ENCODE measurements at places on chromosomes 2 and 18. TPM values are rescaled to one million over a fixed set of nuclear protein-coding genes. Genes with fewer than 3 reads are reported as not detected.

DNA sequence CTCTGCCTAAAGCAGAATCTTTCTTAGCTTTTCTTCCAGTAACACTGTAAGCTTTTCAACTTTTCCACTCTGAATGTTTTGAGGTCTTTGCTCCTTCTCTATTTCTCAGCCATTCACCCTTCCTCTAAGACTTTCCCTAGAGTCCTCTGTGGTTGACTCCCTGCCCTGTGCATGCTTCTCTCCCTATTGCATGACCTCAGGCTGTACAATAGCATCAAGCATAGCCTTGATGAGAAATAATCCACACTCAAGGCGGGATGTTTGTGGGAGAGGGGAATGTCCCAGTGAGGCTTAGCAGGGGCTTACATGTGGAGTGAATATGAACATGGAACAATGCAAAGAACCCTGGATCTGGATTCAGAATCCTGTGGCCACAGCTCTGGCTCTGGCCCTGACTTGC is 48.4 kb upstream of the IGFBP5 start:
- DNase-seq = no peak

DNA sequence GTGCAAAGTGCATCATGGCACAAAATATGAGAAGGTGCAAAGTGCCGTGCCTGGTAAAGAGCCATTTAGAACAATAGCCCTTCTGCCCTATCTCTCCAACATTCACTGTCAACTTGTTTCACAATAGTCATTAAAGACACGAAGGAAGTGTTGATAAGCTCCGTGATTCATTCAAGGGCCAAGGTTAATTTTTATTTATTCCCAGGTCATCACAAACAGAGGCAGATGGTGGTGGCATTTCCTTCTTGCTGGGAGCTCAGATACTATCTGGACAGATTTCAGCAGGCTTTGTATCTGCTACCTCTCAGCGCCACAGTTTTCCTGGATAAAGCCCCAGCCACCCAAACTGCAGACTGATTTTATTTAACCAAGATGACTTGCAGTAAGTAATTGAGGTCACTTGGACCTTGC is 309.3 kb downstream of the ZNF521 start:
- peak; percentile 8 for DNase-seq

- no peak for DNase-seq
These were observed 11.8 kb upstream of the FN1 start for GRCh38 chr2:215447673-215448081.

DNA sequence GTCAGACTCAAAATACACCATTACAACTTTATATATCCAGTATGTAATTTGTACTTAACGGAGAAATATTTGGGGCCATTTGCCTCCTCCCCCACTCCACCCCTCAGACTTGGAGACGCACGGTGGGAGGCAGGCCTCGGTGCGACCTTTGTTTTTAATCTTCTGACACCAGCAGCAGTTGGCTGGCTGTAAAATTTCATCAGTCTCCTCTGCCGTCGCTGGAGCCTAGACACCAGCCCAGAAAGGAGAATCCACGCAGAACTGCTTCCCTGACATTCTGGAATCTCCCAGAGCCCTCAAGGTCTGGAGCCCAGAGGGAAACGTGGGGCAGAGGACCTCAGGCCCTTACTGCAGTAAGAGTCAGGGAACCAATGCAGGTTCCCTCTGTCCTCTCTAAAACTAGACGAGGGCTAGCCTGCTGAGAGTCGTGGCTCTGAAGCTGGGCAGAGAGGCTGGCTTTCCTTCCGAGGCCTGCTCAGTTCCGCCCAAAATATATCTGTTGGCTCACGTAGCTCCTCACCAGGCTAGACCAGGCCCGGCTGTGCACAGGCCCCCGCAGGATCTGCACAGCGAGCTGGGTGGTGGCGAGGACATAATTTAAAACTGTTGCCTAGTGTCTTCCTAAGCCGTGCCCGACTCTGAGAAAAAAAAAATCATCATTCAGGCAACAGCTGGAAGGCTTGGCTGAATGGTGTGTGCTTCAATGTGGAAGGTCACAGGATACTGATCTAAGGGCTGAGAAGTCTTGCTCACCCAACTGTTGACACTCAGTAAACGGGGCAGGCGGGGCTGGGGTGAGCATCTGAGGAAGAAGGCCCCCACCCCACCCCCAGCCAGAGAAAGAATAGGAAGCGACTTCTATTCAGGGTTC is 40.4 kb downstream of the EN1 start:
- no peak for DNase-seq

DNA sequence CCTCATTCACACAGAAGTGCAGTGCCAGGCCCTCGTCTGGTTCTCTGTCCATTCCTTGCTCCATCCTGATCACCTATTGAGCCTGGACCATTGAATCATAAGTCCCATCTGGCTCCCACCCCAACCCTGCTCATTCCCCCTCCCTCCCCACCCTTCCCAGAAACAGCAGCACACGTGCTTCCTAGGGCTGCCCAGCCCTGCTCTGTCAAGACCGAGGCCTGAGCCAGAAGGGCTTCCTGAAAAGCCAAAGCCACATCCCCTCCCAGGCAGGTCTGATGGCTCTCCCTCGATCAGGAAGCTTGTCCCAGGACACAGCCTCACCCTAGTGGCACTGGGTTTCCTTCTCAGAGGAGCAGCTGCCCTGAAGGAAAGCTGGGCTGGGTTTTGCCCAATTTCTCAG is 79.8 kb upstream of the FZD7 start:
- DNase-seq = no peak

DNA sequence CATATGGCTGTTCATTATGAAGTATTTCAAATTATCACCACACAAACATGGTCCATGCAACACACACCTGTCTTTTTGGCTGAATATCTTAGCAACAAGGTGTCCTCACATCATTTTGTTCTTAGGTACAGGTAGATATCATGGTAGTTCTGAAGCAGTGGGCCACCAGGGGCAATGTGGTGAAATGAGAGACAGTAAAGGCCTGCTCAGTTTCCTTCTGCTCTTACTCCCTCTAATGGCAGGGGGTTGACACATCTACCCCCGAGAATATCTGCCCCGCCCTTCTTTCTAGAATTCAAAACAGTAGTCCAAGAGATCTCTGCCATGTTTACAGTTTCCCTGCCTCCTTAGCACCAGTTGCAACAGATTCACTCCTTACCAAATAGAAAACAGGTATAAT is 147.0 kb upstream of the KLHL14 start:
- no peak for DNase-seq

GRCh38 chr2:72576459-72576858 is 249.4 kb downstream of the EXOC6B start:
- DNase-seq = no peak

GRCh38 chr2:26399771-26400376 is 1.8 kb upstream of the DRC1 start:
- DNase-seq = no peak

GRCh38 chr2:195984923-195985726 is 83.5 kb downstream of the DNAH7 start:
- DNase-seq = no peak

- no peak for DNase-seq
These were observed 677 bp upstream of the COPS9 start for GRCh38 chr2:240136671-240137292.

Gene EGR4
- not detected for total RNA-seq

Gene ABHD1
- not detected for total RNA-seq

Gene PLB1
- total RNA-seq = 0.46 TPM

Gene CYP1B1
- total RNA-seq = 0.07 TPM

Gene MYCN
- total RNA-seq = 3.1 TPM

Gene PAX8
- 0.18 TPM for total RNA-seq

Gene PLEK
- total RNA-seq = 0.11 TPM

Gene SERPINB7
- not detected for total RNA-seq

Gene COL6A3
- 0.14 TPM for total RNA-seq

Gene ALPG
- not detected for total RNA-seq

Gene RNU2-63P
- 66.2 TPM for total RNA-seq

Gene CAPN14
- total RNA-seq = 0.07 TPM

Gene GRP
- not detected for total RNA-seq

Gene STAT4
- total RNA-seq = 0.13 TPM

Measured in pulmonary artery endothelial cell (primary cell).